Prostate gland (tissue), 2 donors: ENCODE measurements at places on chromosomes 12 and 14. TPM values are rescaled to one million over a fixed set of nuclear protein-coding genes. Genes with fewer than 3 reads are reported as not detected.

DNA sequence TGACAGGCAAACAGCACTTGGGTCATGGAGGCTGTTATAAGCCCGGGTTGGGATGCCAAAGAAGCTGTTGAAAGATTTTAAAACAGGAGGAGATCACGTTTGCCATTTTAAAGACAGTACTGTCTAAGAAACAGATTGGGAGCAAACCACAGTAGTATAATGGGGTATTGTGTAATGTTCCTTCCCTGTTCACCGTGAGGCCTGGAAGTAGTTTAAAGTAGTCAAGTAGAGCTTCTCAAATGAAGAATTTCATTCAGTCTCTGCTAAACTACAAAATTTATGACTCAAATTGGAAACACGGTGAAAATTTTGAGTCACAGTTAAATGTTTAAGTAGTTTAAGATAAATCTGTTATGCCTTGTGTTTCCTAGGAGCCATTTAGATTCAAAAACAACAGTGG, 35.8 kb downstream of the ATP2A2 start:
- DNase-seq: no peak
- no peak overlapping the region for H3K4me3 ChIP-seq
- H3K27me3 ChIP-seq: no peaks in the 10 kb centered on the region

- H3K4me3 ChIP-seq: no peak overlapping the region
- no peaks in the 10 kb centered on the region for H3K36me3 ChIP-seq
- peak; percentile 59 for DNase-seq
- no peaks in the 10 kb centered on the region for H3K27me3 ChIP-seq
- H3K4me1 ChIP-seq: no peaks in the 10 kb centered on the region
These were observed 265.5 kb downstream of the ZFP36L1 start for GRCh38 chr14:68527329-68527851.

DNA sequence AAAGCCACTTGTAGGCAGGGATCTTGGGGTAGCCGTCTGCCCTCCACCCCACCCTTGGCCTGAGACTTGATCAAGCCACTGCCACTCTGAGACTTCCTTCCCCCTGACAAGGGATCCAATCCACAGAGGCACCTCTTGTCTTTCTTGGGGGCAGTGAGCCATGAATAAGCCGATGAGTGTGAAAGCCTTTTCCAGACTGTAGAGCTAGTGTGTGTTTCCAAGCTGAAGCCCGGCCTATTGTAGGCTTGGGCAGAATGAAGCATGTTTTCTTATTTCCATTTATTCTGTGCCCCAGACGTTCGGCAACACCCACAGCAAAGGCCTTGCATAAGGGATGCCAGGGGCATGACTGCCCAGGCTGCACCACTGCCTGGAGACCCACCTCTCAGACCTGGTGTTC, 991.6 kb downstream of the BCL11B start:
- H3K36me3 ChIP-seq: no peaks in the 10 kb centered on the region
- DNase-seq: no peak
- H3K27ac ChIP-seq: no peak overlapping the region
- no peak overlapping the region for H3K4me3 ChIP-seq

The MLXIP gene
- total RNA-seq: 57.7 TPM

DNA sequence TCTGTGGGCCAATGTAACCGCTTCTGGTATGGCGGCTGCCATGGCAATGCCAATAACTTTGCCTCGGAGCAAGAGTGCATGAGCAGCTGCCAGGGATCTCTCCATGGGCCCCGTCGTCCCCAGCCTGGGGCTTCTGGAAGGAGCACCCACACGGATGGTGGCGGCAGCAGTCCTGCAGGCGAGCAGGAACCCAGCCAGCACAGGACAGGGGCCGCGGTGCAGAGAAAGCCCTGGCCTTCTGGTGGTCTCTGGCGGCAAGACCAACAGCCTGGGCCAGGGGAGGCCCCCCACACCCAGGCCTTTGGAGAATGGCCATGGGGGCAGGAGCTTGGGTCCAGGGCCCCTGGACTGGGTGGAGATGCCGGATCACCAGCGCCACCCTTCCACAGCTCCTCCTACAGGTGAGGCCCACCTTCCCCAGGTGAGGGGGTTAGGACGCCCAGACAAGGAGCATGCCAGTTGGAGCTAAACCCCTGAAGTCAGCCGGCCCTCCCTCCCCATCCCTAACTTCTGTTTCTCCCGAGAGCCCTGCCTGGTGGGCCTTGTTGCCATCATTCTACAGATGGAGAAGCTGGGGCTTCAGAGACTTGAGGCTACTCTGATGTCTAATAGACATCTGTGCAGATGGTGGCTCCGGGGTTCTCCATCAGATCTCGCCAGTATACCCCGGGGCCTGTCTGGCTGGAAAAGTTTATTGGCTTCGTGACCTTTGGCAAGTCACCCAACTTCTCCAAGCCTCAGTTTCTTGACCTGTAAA, 25.3 kb downstream of the PAPLN start:
- no peak for DNase-seq
- H3K27me3 ChIP-seq: no peaks in the 10 kb centered on the region
- no peak overlapping the region for H3K27ac ChIP-seq
- H3K4me1 ChIP-seq: no peaks in the 10 kb centered on the region

GRCh38 chr14:74661726-74662450, 49.9 kb upstream of the LTBP2 start:
- DNase-seq: no peak
- H3K4me1 ChIP-seq: no peaks in the 10 kb centered on the region
- H3K27ac ChIP-seq: peak overlapping the region; percentile 28

- no peaks in the 10 kb centered on the region for H3K4me1 ChIP-seq
- H3K36me3 ChIP-seq: no peaks in the 10 kb centered on the region
- no peaks in the 10 kb centered on the region for H3K27me3 ChIP-seq
These were observed 27.3 kb downstream of the ZC3H14 start for GRCh38 chr14:88590173-88590572.

GRCh38 chr12:6038160-6038559, 86.3 kb downstream of the VWF start:
- DNase-seq: no peak
- no peak overlapping the region for H3K27ac ChIP-seq
- no peaks in the 10 kb centered on the region for H3K27me3 ChIP-seq
- no peak overlapping the region for H3K4me3 ChIP-seq
- no peaks in the 10 kb centered on the region for H3K4me1 ChIP-seq

The PUS7L gene
- total RNA-seq: 9.7 TPM

DNA sequence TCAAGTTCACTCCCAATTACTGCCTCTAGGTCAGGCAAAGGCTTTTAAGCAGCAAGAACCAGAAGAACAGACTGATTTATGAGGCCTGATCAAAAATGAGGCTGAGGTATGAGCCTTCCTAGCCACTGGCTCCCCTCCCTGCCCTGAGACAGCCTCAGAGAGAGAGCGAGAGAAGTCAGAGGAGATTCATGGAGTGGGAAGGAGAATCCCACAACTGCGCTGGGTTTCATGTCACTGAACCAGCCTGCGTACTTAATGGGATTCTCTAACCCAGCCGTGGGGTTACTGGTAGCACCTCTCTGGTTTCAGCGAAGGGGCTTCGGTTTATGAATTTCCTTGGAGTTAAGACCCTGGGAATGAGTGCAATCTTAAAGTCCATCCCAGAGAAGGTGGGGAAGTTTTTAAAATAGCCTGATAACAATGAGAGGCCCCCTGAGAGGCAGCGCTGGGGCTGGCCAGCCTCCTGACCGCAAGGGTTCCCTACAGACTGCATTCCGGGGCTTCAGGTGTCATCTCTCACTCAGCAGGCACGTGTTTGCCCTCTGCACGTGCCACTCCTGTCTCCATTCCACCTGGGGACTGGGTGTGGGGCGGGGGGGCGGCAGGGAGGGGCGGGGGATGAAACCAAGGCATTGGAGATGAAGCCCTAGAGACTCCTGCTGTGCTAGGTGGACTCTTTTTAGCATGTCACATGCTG, 6.1 kb upstream of the GPRC5A start:
- no peaks in the 10 kb centered on the region for H3K36me3 ChIP-seq
- no peaks in the 10 kb centered on the region for H3K4me1 ChIP-seq
- no peak overlapping the region for H3K4me3 ChIP-seq
- no peaks in the 10 kb centered on the region for H3K27me3 ChIP-seq
- DNase-seq: no peak

- no peaks in the 10 kb centered on the region for H3K27me3 ChIP-seq
- no peaks in the 10 kb centered on the region for H3K36me3 ChIP-seq
- no peak for DNase-seq
- H3K27ac ChIP-seq: no peak overlapping the region
- H3K4me3 ChIP-seq: no peak overlapping the region
These were observed 89.4 kb upstream of the ARHGAP5 start for GRCh38 chr14:31987721-31988120.

- no peaks in the 10 kb centered on the region for H3K36me3 ChIP-seq
- H3K27ac ChIP-seq: no peak overlapping the region
- no peak overlapping the region for H3K4me3 ChIP-seq
These were observed 56.4 kb downstream of the PTGER2 start for GRCh38 chr14:52370406-52370935.

DNA sequence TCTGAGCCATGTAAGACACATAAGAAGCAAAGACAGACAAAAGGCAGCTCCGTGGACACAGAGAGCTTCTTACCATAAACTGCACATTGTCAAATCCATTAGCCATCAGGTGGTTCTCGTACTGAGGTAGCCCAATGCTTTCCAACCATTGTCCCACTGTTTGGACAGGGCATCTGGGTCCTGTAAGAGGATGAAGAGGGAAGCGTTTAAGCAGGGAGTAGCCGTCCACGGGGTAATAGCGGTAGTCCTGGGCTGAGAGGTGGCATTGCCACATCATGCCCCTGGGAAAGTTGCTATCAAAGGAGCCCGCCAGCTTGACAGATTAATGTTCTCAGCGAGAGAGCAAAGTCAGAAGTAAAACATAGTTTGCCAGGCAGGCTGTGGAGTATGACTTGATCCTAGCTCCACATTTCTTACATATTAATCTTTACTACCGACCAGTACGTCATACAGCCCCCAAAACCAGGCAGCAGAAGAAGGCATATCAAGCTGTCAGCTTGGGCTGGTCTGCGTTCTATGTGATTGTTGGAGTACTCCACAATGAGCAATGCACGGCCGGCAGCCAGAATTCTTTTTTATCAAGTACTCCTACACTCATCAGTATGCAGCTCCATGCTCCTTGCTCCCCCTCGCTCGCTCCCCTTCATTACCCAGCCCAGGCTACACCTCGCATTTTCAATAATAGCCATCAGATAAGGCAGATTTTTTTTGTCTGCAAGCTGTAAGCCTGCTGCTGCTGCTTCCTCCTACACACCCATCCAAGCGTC, 493.2 kb upstream of the GARIN6 start:
- H3K36me3 ChIP-seq: no peaks in the 10 kb centered on the region
- DNase-seq: no peak
- H3K27ac ChIP-seq: no peak overlapping the region
- no peaks in the 10 kb centered on the region for H3K4me1 ChIP-seq

GRCh38 chr12:116026768-116027550, 250.5 kb downstream of the MED13L start:
- no peaks in the 10 kb centered on the region for H3K36me3 ChIP-seq
- H3K4me3 ChIP-seq: no peak overlapping the region
- H3K4me1 ChIP-seq: no peaks in the 10 kb centered on the region
- H3K27me3 ChIP-seq: no peaks in the 10 kb centered on the region
- no peak for DNase-seq
